Left renal cortex interstitium (tissue), 4 donors: ENCODE measurements at places on chromosomes 16 and 17. TPM values are rescaled to one million over a fixed set of nuclear protein-coding genes. Genes with fewer than 3 reads are reported as not detected.

The KRTAP9-6 gene
- not detected for polyA plus RNA-seq

The CCDC154 gene
- polyA plus RNA-seq: 3.7 TPM

The PRR35 gene
- polyA plus RNA-seq: 20.3 TPM

The SLC13A2 gene
- 14.9 TPM for polyA plus RNA-seq

GRCh38 chr16:85682516-85682915 is 6.2 kb downstream of the GINS2 start:
- no peak for DNase-seq

- no peak for DNase-seq
Measured at GRCh38 chr17:34099859-34100515, 155.1 kb upstream of the CCL2 start.

GRCh38 chr16:80041410-80041809 is 440.9 kb upstream of the MAF start:
- DNase-seq: no peak

GRCh38 chr17:7380321-7380720 is 568 bp upstream of the TNK1 start:
- DNase-seq: no peak

GRCh38 chr17:39450847-39451581 is at the start of gene MED1:
Gene MED1, minus strand, starts transcription at chr17:39451263. Its CDS starts 201 bp downstream, at chr17:39451062.
- DNase-seq: peak; percentile 99

- peak; percentile 58 for DNase-seq
Measured at GRCh38 chr17:57810721-57811637, 38.9 kb downstream of the MRPS23 start.

- DNase-seq: no peak
Measured at GRCh38 chr16:24721830-24722238, 7.6 kb upstream of the TNRC6A start.

GRCh38 chr16:25141648-25142047 is 30.1 kb downstream of the LCMT1 start:
- no peak for DNase-seq

GRCh38 chr17:21228111-21228510 is 14.2 kb upstream of the TMEM11 start:
- DNase-seq: no peak

DNA sequence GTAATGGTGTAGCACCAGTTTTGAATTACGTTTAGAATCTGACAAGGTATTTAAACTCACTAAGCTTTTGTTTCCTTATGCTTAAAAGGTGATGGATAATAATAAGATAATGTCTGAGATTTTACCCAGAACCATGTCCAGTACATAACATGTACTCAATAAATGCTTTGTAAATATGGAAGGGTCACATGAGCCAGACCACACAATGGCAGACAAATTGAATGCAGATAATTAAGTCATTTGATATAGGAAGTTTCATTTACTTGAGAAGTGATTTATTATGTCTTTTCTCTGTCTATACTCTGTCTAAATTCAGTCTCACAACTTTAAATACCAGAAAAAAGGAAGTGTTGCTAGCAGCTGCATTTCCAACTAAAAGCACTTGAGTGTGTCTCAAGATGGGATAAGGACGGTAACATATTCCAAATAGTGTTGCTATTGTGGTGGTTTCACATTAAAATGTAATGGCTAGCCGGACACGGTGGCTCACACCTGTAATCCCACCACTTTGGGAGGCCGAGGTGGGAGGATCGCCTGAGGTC is 52.5 kb upstream of the DHX40 start:
- DNase-seq: no peak

- DNase-seq: no peak
Measured at GRCh38 chr17:33260638-33261037, 32.5 kb downstream of the ASIC2 start.
